Fibroblast of skin of right quadriceps (primary cell): ENCODE measurements at places on chromosomes 5 and 9.

- DNase-seq, result no peak
These were observed 23.0 kb downstream of the SPARC start for GRCh38 chr5:151663617-151664293.

DNA sequence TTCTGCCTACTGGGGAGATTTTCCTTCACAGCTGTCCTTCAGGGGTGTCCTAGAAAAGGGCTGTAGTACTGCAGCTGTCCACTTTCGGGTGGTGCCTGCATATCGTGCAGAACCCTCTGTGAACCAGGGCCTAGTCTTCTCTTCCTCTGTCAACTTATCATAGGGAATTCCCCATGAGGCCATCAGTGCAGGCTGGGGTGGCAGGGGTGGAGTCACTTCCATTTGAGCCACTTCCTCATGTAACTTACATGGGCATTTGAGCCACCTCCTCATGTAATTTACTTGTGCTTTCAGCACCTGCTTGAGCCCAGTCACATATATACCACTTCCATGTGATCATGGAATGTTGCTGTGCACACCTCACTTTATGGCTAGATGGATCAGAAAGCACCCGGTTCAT, 742.0 kb upstream of the RGMB start:
- no peak for DNase-seq

GRCh38 chr9:121160025-121160424, 41.6 kb downstream of the RAB14 start:
- DNase-seq, result no peak

GRCh38 chr9:134433101-134433500, 106.8 kb downstream of the RXRA start:
- DNase-seq, result no peak

DNA sequence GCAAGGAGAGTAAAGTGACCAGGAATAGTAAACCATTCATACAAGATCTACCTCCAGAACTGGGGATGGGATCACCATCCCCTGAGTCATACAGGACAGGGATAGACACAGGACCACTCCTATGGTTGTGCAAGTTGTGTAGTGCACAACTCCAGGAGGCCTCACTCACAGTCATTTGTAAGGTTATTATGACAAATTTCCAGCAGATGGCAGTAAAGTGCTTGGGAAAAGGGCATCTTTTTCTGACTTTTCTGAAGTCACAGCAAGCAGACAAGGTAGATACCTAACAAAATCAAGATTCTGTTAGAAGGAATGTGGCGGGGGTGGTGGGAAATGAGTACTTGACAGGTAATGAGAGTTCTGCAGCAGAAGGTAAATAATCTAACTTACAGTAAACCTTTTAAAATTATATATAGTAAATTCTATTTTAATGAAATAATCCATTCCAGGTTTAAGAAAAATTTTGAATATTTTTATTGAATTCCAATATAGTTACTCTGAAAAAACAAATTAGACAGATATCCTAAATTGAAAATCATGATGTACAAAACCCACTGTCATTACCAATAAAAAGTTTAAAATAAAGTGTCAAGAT, 16.7 kb upstream of the KIF27 start:
- peak; percentile 68 for DNase-seq

DNA sequence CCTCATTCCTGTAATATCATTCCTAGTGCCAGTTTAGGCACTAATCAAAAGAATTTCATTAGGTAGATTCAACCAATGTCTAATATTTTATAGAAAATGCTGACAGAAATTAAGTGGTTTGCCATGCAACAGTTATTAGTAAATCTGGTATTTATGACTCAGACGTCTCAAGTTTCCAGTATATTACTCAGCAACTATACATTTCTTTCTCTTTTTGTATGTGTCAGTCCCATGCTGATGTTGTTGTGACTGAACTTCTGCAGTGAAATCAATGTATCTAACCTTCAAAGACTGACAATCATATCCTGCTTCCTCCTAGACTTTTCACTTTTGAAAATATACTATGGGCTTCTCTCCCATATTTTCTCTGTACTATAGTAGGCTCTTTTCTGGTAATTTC, 822.5 kb downstream of the NR2F1-AS1 start:
- peak; percentile 77 for DNase-seq

DNA sequence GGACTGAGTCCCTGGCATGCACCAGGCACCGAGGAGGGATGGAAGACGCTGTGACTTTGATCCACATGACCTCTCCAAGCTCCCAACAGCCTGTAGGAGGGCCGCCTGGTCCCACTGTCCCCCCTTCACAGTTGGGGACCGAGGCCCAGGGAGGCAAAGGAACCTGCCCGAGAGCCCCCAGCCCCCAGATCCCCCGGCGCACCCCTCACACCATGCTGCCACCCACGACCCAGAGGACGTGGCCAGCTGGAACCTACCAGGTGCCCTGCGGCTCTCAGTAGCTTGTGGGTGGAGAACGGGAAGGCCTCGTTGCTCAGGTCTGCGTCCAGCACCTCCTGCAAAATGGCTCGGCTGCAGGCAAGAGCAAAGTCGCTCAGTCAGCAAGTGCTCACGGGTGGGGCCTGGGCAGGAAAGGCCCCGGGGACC, 48.8 kb downstream of the DBH start:
- no peak for DNase-seq

DNA sequence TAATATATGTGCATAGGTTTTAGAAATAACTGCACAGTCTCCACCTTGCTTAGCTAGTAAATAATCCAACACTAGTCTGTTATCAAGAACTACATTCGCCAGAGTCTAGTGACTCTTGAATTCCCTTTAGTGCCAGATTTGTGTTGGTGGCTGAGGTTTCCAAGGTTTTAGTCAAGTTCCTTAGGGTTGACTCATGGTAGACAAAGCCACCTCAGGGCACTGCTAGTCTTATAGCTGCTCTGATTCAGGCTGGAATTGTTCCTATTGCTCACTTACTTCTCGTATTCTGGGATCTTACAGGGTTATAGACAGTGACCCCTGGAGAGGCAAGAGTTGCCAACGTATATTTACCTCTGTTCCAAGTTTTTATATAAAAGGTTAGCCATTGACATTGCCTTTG, 1369.8 kb upstream of the CDH9 start:
- DNase-seq, result peak; percentile 88

DNA sequence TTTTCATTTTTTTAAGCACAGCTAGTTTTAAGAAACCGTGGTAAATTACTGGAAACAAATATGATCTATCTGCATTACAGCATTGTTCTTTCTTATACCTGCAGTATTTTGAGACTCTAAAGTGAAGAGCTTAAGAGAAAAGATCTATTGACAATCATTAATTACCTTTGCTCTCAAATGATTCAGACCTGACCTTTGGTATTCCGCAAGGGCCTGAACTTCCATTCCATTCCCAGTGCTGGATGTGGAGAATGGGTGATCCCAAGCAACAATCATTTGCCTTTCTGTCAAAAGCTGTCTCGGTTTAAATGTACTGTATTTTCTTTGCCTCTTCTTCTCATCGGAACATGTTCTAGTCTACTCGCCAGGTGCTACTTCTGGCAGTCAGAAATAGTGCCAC, 18.9 kb downstream of the NREP start:
- no peak for DNase-seq

DNA sequence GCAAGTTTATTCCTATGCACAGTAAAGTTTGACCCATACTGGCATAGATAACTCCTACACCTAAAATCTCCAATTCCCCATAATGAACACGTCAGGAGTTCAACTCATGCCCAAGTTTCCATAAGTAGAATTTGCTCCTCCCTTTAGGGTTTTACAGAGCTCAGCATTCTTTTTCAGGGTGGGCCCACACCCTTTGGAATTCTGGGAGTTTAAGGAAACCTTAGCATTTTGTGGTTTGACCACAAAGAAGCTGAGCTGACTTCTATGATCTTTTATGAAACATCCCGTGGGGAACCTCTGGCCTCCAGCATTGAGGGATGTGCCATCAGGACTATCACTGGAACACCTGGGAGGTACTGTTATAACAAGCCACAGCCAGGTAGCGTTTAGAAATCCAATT, 220.6 kb upstream of the MAP3K1 start:
- peak; percentile 28 for DNase-seq

DNA sequence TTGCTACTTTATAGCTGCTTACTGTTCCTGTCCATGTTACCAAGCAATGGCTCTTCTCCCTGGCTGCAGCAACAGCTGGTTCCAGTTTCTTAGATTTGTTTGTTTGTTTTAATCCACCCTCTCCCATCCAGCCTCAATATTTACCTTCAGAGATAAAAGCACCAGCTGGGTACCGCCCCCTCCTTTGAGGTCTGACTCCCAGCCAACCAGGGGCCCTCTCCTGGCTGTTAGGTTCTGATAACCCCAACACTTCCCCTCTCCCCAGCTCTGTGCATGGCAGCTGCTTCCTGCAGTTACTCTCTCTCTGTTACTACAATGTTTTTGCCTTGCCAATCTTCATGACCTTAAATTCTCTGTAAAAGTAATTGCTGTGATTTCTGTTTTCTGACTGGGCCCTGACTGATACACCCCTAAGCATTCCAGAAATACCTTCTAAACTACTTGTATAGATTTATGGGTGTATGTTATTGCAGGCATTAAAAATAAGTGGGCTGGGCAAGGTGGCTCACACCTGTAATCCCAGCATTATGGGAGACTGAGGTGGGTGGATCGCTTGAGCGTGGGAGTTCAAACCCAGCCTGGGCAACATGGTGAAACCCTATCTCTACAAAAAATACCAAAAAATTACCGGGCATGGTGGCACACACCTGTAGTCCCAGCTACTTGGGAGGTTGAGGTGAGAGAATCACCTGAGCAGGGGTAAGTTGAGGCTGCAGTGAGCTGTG, 2.6 kb upstream of the GCNT1 start:
- no peak for DNase-seq

DNA sequence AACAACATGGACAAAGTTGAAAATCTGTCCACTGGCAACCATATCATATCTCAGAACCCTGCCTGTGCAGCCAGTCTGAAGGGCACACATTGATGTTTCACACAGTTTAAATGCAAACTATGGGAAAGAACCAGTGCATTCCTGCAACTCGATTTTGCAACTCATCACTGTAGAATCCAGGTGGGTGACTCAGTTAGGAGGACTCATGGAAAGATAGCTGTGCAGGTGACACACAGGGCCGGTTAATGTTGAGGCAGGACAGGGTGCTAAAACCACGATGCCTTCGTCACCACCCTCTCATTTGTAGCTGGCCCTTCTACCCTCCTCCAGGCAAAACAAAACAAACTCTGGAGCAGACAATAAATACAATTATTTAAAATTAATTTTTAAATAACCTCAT, 62.8 kb downstream of the TLE1 start:
- peak; percentile 24 for DNase-seq

- no peak for DNase-seq
These were observed 56.5 kb upstream of the COL5A1 start for GRCh38 chr9:134585021-134585561.

- DNase-seq, result peak; percentile 61
These were observed 90.9 kb downstream of the THBS4 start for GRCh38 chr5:80125962-80126480.

- peak; percentile 9 for DNase-seq
These were observed 39.9 kb upstream of the RETREG1 start for GRCh38 chr5:16656561-16657191.

DNA sequence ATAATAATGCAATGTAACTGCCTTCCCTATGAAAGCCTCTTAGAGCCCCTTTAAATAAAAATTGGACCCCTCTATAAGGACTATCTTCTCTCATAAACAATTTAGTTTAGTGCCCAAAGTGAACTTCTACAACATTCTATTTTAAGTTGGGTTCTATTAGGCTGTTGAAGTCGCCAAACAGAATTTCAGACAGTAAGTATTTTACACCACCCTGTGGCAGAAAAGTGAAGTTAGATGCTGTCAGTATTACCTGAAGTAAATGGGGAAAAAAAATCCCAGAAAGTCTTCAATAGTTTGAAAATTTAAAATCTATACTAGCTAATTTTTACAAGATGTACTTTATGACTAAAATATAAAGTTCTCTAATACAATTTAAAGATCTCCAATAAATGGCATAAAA, 29.5 kb downstream of the CAAP1 start:
- no peak for DNase-seq

- no peak for DNase-seq
These were observed 94.2 kb upstream of the ANKH start for GRCh38 chr5:14965815-14966214.

DNA sequence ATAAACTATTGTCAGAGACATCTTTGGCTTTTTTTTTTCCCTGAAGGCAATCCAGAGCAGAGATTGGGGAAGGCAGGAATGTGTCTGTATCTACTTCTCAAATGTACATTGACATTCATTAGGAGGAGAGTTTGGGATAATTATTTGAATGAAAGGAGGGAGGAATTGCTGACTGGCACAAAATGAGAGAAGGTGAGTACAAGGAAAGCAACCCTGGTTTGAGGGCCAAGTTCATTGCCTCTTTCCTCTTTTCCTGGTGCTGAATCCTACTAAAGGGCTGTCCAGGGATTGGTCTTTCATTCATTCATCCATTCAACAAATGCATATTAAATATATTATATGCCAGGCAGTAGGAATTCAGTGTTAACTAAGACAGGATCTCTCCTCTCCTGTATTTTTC, 18.8 kb upstream of the ANKHD1 start:
- no peak for DNase-seq

DNA sequence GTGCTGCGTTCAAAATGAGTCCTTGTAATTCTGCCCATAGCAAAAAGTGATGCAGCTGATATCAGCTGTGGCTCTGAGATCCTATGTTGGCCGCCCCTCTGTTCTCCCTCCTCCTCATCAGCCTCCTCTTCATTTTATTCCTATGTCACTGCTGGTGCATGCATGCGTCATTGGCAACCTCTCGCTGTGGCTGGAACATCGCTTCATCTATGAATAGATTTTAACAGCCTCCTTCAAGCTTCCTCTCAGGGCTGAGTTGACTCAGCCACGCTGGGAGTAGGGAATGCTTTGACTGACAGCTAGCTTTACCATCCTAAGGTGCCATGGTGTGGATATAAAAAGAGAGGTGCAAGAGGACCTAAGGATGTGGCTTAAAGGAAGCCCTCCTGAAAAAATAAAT, 303.5 kb downstream of the PLK2 start:
- peak; percentile 74 for DNase-seq

DNA sequence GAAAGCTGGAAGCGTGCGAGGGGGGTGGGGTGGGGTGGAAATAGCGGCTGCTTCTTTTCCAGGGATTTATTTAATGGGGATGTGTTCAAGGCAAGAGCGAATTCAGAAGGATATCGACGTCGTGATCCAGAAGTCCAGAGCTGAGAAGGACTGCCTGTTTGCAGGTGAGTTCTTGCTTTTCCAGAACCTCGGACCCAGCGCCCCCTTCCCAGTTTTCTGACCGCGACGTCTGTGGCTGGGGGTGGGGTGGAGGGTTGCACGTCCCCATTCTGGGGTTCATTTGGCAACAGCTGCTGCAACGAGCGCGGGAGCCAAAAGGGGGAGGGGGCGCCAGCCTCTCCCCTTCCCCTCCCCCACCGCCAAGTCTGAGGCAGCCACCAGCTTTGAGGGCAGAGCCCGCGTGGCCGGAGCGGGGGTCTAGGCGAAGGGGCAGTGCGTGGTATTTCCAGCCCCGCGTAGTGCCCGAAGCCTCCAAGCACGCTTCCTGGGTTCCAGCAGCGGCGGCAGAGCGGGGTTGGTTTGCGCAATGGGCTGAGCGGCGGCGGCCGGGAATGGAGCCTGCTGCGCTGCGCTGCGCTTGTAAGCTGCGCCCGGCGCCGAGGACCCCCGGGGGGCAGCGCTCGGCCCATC, 701 bp downstream of the PARP8 start:
- DNase-seq, result peak; percentile 41
